ENCODE measurements at places on chromosomes 7 and 10.
A peak's percentile ranks its signal among the peaks of the same experiment; 100 is the strongest.

DNA sequence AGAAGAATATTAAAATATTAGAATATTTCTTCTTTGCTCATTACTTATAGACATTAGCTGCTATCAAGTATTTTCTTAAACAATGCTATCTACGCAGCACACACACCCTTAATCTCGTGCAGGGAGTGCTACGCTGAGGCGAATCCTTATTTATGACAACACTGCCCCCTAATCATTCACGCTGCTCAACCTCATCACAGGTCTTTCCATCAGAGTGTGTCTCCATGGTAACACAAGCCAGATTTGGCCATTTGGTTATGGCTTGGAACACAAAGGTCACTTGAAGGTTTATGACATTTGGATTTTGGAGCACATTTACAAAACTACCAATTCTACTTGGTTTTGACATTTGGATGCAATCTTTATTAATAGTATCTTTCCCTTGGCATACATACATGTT lies 45.4 kb upstream of the MYO3A start:
- DNase-seq = no peak

- DNase-seq = no peak
Observed at GRCh38 chr7:158194365-158194900, 393.2 kb downstream of the PTPRN2 start.

- no peak for DNase-seq
Observed at GRCh38 chr7:28336806-28337205, 75.5 kb upstream of the CREB5 start.

DNA sequence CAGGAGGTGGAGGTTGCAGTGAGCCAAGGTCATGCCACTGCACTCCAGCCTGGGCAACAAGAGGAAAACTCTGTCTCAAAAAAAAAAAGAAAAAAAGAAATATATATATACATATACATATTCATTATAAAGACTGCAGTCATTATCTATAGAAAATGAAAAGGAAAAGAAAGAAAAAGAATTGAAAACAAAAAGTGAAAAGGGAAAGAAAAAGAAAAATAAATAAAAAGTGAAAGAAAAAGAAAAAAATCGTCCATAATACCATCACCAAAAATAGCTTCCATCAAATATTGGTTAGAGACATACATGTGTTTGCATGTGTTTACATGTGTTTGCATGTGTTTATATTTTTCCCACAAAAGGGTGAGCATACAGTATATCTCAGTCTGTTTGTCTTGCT lies 105.5 kb upstream of the PARD3 start:
- no peak for DNase-seq

DNA sequence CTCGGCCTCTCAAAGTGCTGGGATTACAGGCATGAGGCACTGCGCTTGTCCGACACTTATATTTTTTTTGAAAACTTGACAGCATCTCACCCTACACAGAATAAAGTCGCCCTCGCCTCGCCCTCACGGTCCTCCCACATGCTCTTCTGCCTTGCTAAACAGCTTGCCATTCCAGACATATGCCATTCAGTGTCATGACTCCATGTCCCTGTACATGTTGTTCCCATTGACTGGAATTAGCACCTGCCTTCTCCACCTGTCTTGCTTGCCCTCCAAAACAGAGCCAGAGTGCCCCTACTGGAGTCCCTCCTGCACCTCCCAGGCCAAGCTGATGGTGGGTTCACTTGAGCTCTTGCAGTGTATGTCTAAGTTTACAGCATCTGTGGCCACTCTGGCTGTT lies 6.2 kb downstream of the NIPSNAP2 start:
- DNase-seq = no peak

GRCh38 chr7:99557196-99557607 lies 1.2 kb upstream of the ZNF655 start:
- no peak for DNase-seq

DNA sequence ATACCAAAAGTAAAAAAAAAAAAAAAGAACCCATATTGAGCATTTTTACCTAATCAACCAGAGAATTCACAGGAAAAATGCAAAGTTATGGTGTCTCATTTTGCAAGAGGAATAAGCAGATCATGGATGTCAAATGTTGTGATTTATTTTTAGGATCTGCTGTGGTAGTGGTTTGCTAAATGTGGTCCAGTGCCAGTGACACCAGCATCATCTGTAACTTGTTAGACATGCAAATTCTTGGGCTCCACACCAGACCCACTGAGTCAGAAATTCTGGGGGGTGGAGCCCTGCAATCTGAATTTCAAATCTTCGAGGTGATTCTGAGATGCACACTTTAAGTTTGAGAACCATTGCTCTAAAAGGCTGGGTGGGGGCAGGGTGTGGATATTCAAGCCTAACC lies 30.1 kb upstream of the ZEB1 start:
- no peak for DNase-seq

DNA sequence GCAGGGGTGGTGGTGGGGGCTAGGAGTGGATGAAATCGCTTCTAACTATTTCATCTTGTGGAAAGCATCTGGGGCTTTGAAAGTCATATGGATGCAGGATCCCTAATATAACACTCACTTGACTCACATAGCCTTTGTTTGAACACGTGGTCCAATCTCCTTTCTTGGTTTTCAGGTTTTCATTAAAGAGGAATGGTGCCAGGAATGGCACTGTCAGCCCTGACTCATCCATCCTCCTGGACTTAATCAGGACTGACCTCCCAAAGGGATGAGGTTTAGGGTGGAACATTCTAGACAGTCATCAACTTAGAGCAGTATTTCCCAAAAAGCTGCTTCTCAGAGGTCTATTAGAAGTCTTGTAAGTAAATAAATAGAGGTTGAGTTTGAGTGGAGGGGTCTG lies 162.0 kb upstream of the PLXNA4 start:
- DNase-seq = peak; percentile 91

DNA sequence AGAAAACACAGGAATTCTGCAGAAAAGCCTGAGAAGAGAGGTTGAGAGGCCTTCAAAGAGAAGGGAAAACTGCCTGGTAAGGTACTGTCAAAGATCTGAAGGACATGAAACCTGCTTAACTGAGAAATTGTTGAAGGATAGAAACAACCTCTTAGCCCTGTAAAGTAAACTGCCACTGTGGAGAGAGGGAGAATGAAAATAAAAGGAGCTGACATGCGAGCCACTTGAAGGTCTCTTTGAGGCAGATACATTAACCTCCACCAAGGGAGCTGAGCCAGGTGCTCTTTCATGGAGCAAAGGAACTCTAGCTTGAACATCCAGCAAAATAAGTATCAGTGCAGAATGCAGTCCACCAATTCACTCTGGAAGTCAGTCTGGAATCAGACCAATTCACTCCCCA lies 108.8 kb upstream of the FEZF1 start:
- DNase-seq = no peak

DNA sequence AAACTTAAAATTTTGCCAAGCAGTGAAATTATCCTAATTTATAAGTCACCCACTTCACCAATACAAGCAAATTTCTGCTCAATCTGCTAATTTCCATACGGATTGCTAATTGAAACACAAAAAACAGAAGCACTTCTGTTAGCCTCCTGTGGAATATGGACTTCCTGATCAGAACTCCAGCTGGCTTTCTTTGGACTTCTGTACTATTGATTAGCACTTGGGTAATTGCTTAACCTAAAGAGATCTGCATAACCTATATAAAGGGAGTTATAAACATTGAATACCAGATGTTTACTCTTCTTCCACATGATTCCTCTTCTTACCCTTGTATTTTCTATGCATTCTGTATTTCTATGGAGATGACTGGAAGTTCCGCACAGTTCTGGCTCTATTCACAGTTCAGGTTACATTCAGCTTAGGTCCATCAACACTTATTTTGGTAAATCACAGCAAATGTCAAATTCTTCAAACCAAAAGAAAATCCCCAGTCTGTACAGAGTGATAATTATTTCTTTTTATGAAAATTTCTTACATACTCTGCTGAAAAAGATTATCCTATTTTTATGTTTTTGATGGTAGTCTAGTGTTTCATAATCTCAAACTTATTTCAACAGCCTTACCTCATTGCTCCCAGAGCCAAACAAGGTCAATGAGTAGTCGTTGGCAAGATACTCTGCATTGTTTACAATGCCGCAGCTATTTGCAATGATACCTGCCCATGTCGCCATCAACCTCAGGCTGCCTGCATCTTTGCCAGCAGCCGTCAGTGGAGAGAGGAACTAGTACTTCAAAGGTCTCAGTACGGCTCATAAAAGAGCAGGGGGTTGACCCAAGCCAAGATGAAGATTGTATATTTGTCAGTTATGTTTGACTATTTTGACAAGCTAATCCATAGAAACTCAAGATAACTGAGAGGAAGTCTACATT lies 225.6 kb downstream of the AHR start:
- DNase-seq = peak; percentile 86

- DNase-seq = no peak
Observed at GRCh38 chr10:33841678-33842077, 507.2 kb upstream of the NRP1 start.

DNA sequence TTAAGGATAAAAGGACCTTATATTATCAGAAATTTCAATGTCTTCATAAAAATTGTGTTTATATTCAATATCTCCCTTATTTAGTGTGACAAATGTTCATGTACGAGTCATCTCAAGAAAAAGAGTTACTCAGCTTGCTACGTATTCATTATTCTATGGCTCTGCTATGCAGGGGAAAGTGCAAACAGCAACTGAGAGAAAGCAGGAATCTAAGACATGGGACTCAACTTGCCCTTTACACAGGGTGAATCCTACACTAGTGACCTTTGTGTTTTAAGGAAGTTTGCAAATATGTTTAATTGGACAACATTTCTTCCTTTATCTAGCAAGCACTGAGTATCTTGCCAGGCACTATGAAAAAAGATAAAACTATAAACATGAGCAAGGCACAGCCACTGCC lies 104.7 kb downstream of the NPSR1 start:
- no peak for DNase-seq

- DNase-seq = no peak
Observed at GRCh38 chr7:36904802-36905201, 180.5 kb upstream of the AOAH start.

- no peak for DNase-seq
Observed at GRCh38 chr10:62068464-62068863, 167.0 kb downstream of the ARID5B start.

DNA sequence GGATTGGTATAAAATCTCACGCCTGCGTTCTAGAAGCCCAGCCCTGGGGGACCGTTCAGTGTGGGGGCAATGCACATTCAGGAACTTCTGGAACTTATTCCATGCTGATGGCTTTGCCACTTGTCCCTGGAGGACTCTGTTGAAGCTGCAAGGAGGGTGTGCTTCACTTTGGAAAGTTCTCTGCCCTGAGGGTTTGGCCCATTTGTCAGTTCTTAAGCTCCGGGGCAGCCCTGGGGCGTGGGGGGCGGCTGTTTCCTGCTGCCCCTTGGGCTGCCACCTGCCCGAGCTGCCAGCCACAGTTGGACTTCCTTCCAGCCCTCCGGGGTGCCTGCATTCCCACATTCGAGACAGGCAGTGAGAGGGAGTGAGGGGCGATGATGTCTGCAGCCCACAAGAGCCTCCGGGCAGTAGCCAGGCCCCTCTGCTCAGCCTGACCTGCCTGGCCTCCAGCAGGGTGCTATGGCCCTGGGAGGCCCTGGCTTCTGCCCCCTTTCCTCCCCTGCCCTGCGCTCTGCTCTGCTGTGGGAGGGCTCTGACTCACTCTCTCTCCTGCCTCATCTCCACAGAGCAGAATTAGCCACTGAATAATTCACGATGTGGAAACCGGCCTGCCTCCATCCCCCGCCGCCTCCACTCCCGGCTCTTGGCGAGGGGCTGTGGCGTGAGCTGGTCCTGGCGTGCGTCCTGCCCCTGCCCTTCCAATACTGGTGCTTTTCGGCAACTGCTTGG lies 1.9 kb downstream of the TTYH3 start:
- DNase-seq = peak; percentile 89

GRCh38 chr10:42932116-42932515 lies 144.8 kb upstream of the RET start:
- no peak for DNase-seq

DNA sequence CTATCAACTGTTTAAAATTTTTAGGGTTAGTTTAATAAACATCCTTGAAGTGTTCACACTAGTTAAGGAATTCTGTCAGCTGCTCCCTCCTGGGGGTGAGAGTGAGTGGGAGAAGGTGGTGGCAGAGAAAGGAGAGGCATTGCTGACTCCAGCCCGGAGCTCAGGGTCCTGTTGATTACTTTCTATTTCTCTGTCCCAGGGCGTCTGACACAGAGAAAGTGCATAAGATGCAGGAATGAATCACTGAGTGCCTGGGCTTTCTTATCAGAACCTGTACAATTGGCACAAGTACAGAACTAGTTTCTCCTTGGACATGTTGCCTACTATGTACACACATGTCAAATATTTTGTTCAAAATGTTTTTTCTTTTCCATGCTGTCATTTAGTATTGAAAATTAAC lies 410.8 kb upstream of the COBL start:
- DNase-seq = no peak

DNA sequence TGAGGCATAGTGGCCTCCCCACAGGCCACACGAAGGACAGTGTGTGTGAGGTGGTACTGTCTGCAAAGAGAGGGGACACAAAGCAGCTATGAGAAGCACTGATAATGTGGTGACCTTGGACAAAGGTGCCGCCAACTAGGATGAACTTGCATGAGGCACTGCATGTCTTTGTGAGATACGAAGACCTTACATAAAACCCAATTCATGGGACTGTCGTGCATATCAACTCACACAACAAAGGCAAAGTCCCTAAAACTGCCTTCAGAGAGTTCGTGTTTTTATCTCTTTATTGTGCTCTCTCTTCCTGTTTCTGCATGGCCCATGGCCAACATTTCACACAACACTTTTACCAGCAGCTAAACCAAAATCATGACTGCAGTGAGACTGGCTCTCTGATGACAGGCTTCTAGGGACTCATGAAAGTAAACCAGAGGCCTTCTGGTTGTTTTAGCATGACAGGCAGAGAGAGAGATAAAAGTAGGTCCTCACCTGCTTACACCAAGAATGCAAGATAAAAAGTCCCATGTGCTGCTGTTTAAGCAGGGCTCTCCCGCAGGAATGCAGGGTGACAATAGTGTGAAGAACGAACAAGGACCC lies 347.8 kb downstream of the ELMO1 start:
- DNase-seq = no peak

- DNase-seq = no peak
Observed at GRCh38 chr10:95544783-95545500, 16.2 kb downstream of the SORBS1 start.

DNA sequence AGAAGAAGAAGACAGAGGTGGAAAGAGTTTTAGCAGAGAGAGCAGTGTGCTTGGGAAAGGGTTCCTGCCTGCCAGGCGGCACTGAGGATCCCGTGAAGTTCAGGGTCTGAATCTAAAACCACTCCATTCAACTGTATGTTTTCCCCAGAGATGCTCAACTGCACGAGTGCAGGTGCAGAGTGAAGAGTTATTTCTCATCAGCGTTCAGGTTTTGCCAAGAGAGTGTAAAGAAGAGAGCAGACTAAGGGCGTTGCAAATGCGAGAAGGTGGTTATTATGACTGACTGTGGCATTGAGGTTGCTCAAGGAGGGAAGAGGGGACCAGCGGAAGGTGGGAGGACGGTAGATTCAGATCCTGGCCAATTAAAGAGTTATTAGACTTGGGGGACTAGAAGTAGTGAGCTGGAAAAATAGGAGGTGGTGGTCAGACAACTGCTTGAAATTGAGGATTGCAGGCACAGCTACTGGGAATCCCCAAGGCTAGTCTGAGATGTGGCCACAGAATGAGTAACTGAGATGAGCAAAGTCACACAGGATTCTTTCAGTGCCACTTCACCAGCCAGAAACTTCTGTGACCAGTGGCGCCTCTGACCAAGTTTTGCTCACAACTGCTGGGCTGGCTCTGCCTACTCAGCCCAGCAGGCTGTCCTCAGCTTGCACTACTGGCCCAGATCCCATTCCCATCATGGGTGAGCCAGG lies 29.1 kb downstream of the STRA8 start:
- DNase-seq = no peak

Data from A172 (cell line).